WERI-Rb-1 (cell line): ENCODE measurements at places on chromosomes 5 and 9.

DNA sequence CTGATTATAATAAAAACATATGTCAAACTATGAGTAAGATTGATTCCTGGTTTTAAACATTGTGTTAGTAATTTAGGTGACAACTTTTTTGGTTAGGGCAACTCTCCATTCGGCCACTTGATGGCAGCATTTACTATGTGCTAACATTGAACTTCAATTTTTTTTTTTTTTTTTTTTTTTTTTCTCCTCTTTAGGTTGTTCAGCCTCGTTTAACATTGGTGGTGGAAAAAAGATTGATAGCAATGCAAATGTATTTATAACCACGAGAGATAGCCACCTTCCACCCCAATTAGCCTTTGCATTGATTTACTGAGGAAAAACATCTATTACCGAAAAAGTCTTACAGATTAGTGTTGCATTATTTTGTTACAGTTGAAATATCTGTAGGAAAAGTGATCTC is 159.1 kb downstream of the CSNK1G3 start:
- DNase-seq: peak; percentile 55

GRCh38 chr5:145824040-145824439 is 11.1 kb downstream of the PRELID2 start:
- DNase-seq: no peak

- DNase-seq: no peak
Measured at GRCh38 chr5:61055434-61056006, 106.7 kb downstream of the SMIM15 start.

GRCh38 chr5:102670224-102670836 is 84.8 kb upstream of the PAM start:
- peak; percentile 60 for DNase-seq

DNA sequence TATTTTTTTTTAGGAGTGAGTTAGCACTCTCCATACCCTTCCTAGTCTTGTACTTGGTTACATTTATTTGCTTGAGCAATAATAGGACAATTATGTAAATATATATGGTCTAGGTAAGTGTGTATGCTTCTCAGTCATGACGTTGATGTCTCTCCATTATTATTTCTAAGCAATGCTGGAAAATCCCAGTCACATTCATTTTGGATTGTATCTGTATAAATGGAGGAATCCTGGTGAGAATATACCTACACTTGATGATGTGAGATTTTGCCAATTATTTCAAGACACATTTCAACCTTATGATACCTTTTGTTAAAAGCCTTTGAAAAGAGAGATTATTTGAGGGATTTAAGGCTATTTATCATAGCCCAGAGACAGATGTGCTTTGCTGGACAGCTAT is 2244.5 kb upstream of the WWC1 start:
- no peak for DNase-seq

- no peak for DNase-seq
Measured at GRCh38 chr9:16744394-16744793, 126.1 kb downstream of the BNC2 start.
